ENCODE measurements at places on chromosomes 12 and 14. TPM values are rescaled to one million over a fixed set of nuclear protein-coding genes. Genes with fewer than 3 reads are reported as not detected.

Gene STON2
- total RNA-seq: 15.4 TPM

DNA sequence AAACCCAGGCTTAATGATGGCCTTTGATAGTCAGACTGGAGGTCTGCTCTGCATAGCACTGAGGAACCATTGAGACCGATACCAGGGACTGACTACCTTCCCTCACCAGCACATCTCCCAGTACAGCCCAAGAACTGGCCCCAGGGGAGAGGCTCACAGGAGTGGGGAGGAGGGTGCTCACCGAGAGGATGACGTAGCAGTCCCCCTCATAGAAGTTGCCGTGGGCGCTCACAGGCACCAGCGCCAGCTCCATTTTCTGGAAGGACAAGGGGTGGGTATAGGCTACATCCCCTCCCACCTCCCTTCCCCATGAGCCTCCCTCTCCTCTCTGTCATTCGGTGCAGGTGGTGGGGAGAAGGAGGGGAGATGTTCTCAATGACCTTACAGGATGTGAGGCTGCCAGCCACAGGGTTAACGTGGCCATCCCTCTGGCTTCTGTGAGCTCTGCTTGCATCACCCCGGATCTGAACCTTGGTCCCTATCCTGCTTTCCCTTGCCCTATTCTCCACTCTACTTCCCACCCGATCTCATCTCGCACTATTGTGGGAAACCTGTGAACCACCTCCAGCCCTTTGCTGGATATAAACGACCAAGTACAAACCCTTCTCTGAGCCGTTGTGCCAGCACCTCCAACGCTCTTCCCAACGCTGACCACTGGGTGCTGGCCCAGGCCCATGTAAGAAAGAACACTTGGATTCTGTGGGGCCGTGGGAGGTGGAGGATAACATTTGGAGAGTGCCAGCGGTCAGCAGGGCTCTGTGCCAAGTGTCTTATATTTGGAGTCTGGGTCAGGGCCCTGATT, 4.4 kb downstream of the AVIL start:
- DNase-seq: peak; percentile 50

DNA sequence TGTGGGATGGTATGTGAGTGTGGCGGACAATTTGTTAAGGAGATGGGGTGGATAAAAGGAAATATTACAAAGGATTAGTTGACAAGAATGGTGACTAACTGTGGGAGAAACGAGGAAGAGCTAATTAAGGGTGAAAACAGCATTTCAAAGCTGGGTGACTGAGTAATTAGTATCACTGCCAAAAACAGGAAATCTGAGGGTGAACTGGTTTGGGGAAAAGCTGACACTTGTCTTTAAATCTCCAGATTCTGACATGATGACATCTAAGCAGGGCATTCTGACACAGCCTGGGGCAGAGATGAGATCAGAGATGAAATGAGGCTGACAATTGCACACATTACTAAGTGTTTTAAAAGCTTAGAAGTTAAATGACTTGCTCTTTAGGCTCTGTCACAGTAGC, 42.4 kb upstream of the CCDC175 start:
- no peak for DNase-seq

- no peak for DNase-seq
Observed at GRCh38 chr14:37147310-37147880, 25.0 kb downstream of the SLC25A21 start.

- DNase-seq: peak; percentile 66
Observed at GRCh38 chr12:11228296-11228879, 41.1 kb downstream of the PRB3 start.

- no peak for DNase-seq
Observed at GRCh38 chr12:77865178-77865577, 34.5 kb downstream of the NAV3 start.

DNA sequence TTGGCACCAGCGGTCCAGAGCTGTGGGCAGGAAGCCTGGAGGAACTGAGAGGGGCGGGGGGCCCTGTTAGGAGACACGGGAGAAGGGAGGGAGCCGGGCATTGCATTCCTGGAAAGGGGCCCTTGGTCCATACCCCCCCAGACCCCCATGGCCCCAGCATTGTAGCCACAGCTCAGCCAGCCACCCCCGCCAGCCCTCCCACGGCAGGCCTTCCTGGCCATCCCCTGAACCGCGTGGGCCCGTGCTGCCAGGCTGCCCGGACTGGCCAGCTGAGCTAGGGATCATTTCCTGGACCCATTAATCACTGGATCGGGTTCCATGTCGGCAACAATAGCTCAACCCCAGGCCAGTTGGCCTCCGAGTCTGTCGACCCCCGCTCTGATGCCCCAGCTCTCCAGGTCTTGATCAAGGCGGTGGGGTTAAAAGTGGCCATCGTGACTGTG, 39.8 kb upstream of the DIO3 start:
- no peak for DNase-seq

Gene TAS2R13
- total RNA-seq: 0.79 TPM

- no peak for DNase-seq
Observed at GRCh38 chr14:95547272-95547625, 12.4 kb downstream of the GLRX5 start.

GRCh38 chr12:91851741-91852477, 293.7 kb downstream of the BTG1 start:
- DNase-seq: no peak

DNA sequence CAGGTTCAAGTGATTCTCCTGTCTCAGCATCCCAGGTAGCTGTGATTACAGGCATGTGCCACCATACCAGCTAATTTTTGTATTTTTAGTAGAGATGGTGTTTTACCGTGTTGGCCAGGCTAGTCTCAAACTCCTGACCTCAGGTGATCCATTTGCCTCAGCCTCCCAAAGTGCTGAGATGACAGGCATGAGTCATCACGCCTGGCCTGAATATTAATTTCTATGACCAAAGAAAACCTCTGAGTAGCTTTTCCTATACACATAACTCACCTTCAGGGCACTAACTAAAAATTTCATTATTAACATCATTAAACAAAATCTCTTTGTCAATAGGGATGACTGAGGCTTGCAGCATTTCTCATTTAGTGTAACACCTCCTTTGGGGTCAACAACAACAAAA, 259.6 kb upstream of the KRR1 start:
- no peak for DNase-seq

GRCh38 chr12:92719674-92720073, 16.9 kb downstream of the PLEKHG7 start:
- DNase-seq: peak; percentile 62

- DNase-seq: no peak
Observed at GRCh38 chr14:100903134-100903468, 421 bp downstream of the RTL1 start.

GRCh38 chr14:69268223-69268622, 8.3 kb downstream of the GALNT16 start:
- no peak for DNase-seq

Gene PPP4R4
- 0.78 TPM for total RNA-seq

Gene CCDC177
- 0.39 TPM for total RNA-seq

Measured in adrenal gland (tissue), 19 donors.